ENCODE measurements at places on chromosomes 2 and 18.

DNA sequence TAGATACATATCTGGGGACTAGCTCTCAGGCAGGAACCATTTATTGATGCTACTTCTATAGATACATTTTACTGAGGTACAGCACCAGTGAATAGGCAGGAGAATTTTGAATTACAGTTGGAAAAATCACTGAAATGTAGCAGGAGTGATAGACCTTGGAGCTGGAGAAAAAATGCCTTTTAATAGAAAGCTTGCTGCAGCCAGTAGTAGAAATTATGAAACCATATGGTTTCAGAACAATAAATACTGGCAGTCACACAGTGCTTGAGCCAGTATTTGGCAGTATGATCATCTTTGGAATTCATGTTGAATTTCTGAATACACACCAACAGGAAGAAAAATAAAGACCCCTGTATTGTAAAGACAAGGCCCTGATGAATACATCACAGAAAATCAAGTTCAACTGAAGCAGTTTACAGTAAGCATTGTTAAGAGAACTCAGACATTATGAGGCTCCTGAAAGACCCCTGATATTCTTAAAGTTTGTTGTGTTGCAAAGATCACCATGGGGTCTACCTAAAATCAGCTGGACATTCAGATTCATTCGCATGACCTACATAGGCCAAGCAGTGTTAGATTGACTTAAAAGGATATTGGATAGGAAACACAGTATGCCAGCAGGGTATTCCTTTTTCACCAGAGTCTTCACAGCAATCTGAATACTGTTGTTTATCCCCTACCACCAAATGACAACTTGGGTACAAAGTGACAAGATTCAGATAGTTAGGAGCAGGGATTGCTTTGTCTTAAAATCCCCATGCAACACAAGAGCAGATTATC, 139.0 kb downstream of the EHBP1 start:
- DNase-seq, result no peak

- DNase-seq, result no peak
These were observed 182.5 kb downstream of the ANKRD44 start for GRCh38 chr2:197128126-197128525.

DNA sequence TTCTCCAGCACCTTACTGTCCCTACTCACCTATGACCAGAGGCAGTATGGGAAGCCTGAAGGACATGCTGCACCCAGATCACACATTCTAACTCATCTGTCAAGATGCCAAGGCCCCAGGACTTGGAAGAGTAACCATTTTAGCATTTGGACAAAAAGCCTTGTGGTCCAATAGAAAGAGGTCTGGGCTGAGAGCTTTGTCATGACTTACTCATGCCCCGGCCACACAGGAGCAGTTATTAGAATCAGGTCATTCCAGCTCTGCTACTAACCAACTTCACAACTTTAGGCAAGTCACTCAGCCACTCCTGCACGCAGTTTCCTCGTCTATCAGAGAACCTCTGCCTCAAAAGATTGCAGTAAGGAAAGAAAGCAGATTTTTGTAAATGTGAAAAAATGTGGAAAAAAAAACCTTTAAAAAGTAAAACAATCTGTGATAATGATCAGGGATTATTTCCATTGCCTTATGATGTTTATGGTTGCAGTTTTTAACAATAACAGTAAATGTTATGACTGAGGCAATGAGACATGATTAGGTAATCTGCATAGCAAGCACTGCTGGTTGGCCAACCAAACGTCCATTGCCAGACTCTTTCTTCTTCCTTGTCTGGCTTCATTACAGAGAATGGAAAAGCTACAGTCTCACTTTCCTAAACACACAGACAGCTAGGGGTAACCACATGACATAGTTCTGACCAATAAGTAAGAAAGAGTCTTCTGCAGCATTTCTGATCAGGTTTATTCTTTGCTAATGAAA, 255.4 kb upstream of the CHAC2 start:
- no peak for DNase-seq

- DNase-seq, result no peak
These were observed 28.4 kb upstream of the DYNC2LI1 start for GRCh38 chr2:43745457-43745856.

- DNase-seq, result no peak
These were observed 56.0 kb downstream of the CYBRD1 start for GRCh38 chr2:171578127-171578803.

All from anterior cingulate cortex (tissue), 58 donors.